Neural crest cell (in vitro differentiated cells): ENCODE measurements at places on chromosomes 11 and 22.

GRCh38 chr11:399731-400211 is 5.8 kb downstream of the PKP3 start:
- no peak for DNase-seq

GRCh38 chr11:131354251-131354701 is 16.1 kb upstream of the NTM start:
- DNase-seq = peak; percentile 12

DNA sequence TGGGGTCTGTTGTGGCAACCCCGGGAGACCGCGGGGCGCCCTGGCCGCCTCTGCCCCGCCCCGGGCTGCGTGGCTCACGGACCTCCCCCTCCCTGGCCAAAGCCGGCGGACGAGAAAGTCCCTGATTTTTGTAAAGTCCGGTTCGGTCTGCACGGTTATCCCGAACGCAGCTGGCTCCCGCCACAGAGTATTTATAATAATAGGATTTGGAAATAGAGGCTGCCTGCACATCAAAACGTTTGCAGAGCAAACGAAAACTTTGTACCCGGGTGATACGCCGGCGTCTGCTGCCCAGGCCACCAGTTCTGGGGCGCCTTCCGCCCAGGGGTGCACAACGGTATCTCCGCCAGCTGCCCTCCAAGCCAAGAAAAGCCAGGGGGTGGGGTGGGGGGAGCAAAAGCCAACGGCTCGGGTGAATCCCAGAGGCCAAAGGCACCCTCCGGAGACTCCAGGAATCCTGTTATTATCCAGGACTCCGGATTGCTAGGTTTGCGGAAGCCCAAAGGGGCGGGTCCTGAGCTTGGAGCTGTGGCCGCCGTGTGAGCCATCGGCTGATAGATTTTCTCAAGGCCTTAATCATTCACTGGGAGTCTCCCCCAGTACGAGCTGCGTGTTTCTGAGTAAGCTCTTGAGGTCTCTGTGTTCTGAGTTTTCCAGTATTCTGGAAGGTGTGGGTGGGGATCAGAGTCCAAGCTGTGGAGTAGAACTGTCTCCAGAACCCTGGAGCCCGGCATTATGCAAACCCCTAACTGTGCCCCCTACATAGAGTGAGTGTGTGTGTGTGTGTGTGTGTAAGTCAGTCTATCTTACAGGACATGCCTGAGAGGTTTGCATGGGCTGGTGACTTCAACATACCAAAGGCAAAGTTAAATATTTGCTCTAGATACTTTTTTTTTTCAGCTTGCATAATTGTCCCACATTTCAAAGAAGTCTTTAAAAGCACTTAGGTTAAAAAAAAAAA is 673 bp upstream of the SHANK2 start:
- DNase-seq = peak; percentile 18

DNA sequence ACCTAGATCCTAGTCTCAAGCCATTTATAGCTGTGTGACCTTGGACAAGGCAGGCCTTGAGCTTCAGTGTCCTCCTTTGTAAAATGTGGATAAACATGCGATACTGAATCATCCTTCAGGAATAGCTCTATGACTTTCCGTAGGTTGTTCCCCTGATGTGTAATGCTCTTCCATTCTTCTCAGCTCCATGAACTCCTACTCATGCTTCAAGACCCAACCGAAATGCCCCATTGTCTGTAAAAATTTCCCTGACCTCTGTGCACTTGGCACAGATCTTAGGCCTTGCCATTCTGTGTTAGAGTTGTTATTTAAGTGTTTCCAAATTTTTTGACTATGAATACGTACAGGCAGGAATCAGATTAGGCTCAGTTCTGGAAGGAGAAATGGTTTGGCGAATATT is 3.3 kb upstream of the BEST1 start:
- no peak for DNase-seq

DNA sequence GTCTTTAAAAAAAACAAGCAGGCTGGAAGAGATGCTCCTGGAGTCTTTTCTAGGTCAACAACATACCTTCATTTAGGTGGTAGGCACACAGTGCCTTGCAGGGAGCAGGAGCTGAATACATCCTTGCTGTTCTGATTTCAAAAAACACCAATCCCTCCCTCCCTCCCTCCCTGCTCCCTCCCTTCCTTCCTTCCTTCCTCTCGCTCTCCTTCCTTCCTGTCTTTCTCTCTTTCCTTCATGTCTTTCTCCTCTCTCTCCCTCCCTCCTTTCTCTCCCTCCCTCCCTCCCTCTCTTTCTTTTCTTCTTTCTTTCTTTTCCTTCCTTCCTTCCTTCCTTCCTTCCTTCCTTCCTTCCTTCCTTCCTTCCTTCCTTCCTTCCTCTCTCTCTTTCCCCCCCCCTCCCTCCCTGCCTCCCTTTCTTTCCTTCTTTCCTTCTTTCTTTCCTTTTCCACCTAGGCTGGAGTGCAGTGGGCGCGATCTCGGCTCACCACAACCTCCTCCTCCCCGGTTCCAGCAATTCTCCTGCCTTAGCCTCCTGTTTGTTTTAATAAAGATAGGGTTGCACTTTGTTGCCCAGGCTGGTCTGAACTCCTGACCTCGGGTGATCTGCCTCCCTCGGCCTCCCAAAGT is 245.1 kb downstream of the MIAT start:
- DNase-seq = no peak

- no peak for DNase-seq
Observed at GRCh38 chr11:103716363-103716762, 320.1 kb upstream of the DDI1 start.

DNA sequence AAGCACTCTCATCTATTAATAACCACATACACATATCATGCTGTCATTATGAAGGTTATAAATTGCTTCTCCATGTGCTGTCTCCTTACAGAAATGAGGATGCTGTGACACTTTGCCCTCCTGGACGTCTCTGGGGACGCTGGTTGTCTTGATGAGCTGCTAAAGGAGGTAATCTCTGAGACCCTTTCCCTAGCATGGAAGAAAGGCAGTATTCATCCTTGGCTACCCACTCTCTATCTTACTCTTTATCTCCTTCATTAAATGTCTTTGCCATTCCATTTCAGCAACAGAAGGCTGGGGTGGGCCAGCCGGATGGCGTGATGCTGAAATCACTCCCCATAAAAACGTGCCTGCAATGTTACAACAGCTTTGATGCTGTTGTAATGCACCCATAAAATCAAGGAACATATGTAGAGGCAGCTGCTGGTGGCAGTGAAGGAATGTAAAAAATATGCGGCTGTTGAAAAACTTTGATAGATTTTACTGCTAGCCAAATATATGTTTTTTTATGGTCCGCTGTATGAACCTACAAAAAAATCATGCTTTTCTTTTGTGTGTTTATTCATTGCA is 715.1 kb upstream of the API5 start:
- no peak for DNase-seq

GRCh38 chr11:32905028-32905667 is 12.5 kb downstream of the QSER1 start:
- no peak for DNase-seq

DNA sequence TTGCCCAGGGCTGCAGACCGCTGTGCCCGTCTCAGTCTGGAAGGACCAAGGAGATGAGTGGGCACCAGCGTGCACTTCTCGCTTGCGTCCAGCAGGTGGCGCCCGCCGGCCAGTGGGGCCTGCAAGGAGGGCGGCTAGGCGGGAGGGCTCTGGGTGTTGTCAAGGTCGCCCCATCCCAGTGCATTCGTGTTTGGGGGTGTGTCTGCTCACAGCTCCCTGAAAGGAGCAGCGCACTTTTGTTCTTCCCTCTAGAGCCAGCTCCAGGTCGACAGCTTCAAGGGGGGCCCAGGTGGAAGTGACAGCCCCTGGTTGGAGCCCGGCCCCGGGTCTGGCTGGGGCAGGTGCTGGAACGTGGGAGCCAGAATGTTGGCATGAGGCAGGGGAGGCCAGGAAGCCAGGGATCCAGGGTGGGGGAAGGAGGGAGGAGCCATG is 23.4 kb upstream of the MPPED1 start:
- peak; percentile 93 for DNase-seq

GRCh38 chr11:127042445-127042844 is 41.9 kb upstream of the KIRREL3 start:
- no peak for DNase-seq
